Stimulated activated CD8-positive, alpha-beta memory T cell treated with anti-CD3 and anti-CD28 coated beads, Interleukin-7, amount 100 ng/mL, for 48 hours (primary cell): ENCODE measurements at places on chromosomes 16 and 17.

GRCh38 chr17:71885662-71886061, 235.2 kb upstream of the SOX9 start:
- no peak for DNase-seq

DNA sequence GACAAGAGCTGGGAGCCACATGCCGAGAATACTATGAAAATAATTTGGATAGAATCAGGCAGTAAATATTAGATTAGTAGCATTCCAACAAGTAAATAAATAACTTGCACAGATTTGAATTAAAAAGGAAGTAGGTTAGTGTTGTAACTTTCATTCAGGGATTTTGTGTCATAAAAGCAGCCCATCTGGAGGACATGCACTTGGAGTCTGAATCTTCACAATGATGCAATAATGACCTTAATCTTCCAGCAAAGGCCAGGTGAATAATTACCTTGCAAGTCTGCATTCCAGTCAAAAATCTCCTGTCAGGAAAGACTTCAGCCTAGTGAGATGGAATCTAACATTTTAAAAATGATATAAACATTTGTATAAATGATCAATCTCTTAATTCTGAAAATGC, 518.1 kb downstream of the KCNJ2 start:
- no peak for DNase-seq

GRCh38 chr17:28895794-28896447, 1.6 kb downstream of the FLOT2 start:
- DNase-seq, result no peak

DNA sequence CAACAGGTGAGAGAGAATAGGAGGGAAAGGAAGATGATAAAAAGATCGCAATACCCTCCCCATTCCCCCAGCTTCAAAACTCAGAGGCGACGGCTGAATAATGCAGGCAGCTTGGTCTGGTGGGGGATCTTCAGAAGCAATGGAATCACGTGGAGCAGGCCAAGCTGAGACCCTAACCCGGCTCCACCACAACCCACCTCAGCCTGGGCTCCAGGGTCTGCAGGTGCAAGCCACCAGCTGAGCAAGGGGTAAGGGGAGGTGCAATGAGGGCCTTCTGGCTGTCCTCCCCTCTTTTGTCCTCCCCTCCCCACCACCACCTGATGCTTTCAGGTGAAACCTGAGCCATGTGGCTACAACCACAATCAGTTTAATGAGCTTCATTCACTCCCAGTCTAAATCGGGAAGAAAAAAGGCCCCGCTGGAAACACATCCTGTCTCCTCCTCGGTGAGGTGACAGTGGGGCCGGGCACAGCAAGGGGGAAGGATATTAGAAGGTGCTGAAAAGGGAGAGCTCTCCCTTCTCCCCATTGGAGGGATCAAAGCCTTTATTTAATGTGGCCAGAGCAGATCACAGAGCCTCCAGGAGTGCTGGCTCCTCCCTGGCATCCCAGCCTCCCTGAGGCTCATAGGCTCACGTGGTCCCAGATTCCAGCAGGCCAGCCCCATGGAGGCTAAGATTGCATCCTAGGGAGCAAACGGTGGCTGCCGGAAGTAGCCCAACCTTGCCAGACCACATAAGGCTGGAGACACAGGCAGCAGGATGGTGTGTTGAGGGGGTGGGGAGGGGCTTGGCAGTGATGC, 261.0 kb downstream of the SOX9 start:
- DNase-seq, result no peak

DNA sequence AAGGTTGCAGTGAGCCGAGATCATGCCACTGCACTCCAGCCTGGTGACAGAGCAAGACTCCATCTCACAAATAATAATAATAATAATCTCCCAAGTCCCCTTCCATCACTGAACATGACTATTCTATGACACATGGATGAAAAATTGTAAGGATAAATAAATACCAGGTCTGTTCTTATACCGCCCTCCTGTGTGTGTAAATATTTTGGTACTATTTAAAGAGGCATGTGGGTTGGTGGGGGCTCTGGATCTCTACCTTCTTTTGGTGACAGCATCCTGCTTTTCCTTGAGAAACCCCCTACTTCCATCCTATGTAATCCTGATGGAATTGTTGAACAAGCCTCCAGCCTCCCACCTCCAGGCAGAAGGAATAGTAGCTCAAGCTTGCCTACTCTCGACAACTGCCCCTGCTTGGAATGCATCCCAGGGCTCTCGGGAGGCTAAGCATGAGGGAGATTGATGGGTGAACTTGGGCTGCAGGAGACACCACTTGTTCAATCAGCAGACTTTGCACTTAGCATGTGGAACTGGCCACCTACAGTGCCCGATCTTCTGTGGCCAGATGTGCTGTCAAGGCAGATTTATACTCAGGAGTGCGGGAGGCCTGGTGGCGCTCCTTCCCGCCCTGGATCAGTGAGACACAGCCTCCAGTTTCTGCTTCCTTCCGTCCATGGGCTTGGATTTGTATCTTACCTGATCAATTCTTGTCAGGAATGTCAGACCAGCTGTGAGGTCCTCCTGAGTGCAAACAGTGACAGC, 287.4 kb downstream of the SLC39A11 start:
- no peak for DNase-seq

- no peak for DNase-seq
These were observed 92.9 kb downstream of the C16orf78 start for GRCh38 chr16:49466529-49466831.

- no peak for DNase-seq
These were observed 20.0 kb downstream of the CNP start for GRCh38 chr17:41986634-41987033.

- DNase-seq, result no peak
These were observed 221.2 kb downstream of the CDH13 start for GRCh38 chr16:82848013-82848412.

- no peak for DNase-seq
These were observed 911 bp downstream of the ARL16 start for GRCh38 chr17:81682565-81683207.

DNA sequence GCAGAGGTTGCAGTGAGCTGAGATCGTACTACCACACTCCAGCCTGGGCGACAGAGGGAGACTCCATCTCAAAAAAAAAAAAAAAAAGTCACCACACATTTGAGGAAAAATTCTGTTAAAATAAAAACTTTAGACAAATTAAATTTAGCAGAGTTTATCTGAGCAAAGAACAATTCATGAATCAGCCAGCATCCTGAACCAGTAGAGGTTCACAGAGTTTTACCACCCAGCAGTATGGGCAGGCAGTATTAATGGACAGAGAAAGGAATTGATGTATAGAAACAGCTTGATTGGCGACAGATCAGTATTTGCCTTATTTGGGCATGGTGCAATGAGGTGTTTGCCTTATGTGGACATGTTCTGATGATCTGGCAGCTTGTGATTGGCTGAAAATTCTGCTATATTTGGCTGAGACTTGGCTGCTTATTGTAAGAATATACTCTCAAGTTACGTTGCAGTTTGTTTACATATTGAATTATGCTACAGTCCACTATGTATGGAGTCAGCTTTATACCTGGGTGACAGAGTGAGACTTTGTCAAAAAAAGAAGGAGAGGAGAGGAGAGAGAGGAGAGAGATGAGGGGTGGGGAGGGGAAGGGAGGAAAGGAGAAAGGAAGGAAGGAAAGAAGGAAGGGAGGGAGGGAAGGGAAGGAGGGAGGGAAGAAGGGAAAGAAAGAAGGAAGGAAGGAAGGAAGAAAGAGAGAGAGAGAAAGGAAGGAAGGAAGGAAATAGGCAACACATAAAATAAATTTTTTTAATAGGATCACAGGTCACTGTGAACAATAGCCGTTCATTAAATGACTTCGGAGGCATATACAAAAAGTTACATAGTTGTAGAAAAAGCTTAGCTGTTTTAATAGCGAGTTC, 14.6 kb downstream of the ABCC3 start:
- DNase-seq, result no peak

DNA sequence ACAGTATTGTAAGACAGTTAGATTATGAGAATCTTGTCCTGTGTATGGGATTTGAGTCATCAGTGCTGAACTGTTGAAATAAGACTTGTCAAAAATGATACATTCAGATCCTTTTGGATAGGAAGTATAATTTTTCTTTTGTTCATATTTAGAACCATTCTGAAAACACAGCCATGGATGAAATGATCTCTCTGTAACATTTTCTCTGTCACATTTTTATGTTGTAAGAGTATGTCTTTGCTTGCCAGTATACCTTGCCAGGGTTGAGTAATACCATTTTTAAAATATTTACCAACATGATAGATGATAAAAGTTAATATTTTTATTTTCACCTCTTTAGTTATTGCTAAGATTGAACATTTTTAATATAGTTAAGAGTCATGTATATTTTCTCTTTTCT, 45.0 kb downstream of the NSRP1 start:
- DNase-seq, result no peak

DNA sequence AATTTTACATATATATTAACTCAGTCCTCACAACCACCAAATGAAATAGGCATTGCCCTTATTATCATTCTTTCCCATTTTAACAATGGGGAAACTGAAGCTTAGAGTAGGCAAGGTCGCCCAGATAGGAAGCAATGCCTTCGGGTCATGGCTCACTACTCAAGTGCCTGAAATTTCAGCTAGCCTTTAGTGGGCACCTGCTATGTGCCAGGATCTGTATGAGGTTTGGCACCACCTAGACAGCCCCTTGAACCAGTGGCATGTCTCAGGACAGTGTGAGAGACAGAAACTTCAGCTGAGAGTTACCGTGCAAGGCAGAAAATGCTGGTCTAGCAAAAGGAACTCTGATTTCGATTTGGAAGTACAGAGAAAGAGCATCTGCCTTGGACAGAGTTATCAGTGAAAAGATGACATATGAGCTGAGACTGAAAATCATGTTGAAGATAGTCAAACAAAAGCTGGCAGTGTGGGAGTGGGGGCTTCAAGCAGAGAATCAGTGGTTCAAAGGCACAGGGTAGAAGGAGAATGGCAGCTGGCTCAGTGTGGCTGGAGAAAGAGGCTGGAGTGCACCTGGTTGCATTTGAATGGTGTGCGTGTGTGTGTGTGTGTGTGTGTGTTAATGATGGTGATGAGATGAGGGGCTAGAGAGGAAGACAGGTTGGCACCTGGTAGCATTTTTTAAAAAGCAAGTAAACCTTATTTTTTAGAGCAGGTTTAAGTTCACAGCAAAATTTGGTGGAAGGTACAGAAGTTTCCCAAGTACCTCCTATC, 29.1 kb downstream of the CDH13 start:
- DNase-seq, result no peak

- DNase-seq, result no peak
These were observed 191.0 kb downstream of the IRF8 start for GRCh38 chr16:86089991-86090390.

- DNase-seq, result no peak
These were observed 103.4 kb downstream of the VPS53 start for GRCh38 chr17:611202-611601.

DNA sequence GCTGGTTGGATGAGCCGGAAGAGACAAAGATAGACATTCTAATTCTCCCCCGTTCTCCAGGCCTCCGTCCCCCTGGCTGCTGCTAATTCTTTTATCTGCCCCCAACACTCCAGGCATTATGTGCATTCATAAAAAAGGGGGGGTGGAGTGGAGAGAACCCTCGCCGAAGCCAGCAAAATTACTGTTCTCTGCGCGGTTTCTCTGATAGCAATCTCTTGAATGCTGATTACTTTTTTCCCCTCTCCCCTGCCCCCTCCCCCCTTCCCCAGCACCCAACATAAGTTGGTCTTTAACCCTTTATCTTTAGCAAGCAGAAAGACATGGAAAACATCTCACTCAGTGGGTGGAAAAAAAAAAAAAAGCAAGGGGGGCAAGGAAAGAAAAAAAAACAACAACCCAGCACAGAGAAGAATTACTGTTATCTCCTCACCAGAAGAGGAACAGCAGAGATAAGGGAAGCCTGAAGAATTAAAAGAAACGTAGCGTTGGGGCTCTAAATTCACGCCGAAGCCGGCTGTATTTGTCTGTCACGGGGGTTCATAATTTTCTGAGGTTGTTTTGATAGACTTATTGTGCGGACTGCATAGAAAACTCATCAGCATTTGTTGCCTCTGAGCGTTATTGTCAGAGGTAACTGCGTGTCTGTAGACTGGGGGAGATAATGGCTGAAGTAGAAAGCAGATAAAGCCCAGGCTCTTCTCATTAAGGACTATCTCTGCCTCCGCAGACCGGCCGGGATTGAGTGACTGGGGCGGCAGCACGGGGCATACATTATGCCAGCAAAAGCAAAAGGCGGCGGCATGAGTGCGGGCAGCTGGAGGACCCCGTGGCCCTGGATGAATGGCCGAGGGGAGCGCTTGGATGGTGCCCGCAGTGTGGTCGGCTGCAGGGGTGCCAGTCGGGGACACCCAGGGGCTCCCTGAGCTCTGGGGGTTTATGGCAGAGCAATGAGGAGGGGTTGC, 126.9 kb downstream of the MRM1 start:
- DNase-seq, result no peak
